ENCODE measurements at places on chromosomes 7 and 10. TPM values are rescaled to one million over a fixed set of nuclear protein-coding genes. Genes with fewer than 3 reads are reported as not detected.

Gene CFAP70
- total RNA-seq, result 0.26 TPM

Gene SLC26A3
- total RNA-seq, result not detected

Gene MEIG1
- 0.72 TPM for total RNA-seq

Gene OR2A1
- total RNA-seq, result not detected

Gene CALHM3
- not detected for total RNA-seq

Gene CC2D2B
- 0.72 TPM for total RNA-seq

Gene BTBD16
- not detected for total RNA-seq

Gene PKD2L1
- 0.20 TPM for total RNA-seq

Gene SPDYE16
- not detected for total RNA-seq

Gene SNX13
- total RNA-seq, result 29.0 TPM

Gene ATOH7
- 0.20 TPM for total RNA-seq

Gene FGF8
- 14.3 TPM for total RNA-seq

Gene LRRD1
- not detected for total RNA-seq

Data from H9 (cell line).